ENCODE measurements at places on chromosomes 2 and 18. TPM values are rescaled to one million over a fixed set of nuclear protein-coding genes. Genes with fewer than 3 reads are reported as not detected.
A peak's percentile ranks its signal among the peaks of the same experiment; 100 is the strongest.

DNA sequence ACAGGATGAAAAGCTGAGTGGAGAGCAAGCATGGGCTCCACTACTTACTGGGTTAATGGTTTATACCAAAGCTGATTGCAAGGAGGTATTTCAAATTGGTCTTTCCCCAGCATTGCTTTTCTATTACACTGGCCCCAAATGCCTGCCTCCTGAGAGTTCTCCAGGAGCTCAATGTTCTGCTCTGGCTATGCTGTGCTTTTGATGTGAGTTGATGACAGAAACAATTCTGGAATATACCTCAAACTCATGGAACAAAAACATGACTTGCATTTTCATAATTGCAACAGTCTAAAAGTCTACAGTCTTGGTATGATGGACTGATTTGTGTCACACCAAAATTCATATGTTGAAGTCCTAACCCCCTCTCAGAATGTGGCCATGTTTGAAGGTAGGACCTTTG lies 258.0 kb downstream of the CDH20 start:
- no peak for DNase-seq

- DNase-seq = no peak
These were observed 156.6 kb upstream of the ACVR2A start for GRCh38 chr2:147688242-147688641.

DNA sequence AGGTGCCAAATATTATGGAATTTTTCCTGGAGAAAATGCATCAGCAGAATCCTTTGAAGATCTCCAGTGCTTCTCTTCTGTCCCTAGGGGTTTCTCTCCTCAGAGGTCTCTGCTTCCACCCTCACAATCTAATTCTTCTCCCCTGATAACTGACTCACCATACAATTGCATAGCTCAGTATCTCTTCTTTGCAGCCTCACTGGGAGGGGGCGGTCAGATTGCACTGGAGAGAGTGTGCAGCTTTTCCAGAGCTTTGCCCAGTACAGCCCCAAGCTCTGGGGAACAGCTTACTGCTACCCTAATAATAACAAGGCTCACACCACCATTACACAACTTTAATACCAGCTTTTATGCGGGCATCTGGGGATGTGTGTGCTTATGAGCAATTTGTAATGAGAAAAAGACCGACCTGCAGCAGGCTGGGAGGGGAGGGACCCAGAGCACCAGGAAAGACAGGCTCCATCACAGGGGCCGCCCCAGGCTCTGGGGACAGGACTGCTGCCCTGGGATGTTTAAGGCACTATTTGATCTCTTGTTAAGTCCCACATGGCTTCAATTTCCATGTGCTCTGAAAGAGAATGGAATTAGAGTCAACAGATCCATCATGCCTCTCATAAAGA lies 276.6 kb upstream of the SIX2 start:
- DNase-seq = no peak

DNA sequence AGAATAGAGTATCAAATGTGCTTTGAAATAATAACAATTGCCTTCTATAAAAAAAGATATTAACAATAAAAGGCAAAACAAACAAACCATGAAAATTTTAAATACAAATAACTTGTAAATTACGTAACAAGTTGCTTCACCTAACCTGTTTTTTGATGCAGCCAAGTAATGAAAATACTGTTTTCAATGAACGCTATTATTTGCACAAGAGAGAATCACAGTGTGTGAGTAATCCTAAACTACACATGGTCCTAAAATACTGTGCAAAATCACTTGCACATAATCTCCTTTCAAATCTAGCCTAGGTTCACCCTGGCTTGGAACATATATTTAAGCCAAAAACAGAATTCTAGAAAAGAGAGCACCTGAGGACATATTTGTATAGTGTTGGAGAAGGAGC lies 98.9 kb downstream of the CCDC148 start:
- DNase-seq = no peak

DNA sequence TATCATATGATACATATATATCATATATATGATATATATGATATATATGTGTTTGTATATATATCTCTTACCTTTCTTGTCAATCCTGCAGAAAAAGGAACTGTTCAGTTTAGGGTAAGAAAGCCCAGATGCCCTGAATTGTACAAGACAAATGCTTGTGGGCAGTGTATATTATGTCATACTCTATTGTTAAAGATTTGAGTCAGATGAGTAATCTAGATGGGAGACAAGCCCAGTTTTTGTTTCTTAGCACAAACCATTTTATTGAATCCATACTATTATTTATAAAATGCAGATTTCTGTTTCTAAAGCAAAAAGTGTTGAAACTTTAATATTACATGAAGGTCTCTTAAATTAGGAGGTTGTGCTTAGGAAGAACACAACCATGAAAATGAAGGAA lies 90.6 kb downstream of the VRK2 start:
- no peak for DNase-seq

GRCh38 chr2:104804148-104804890 lies 49.6 kb upstream of the POU3F3 start:
- DNase-seq = no peak

- no peak for DNase-seq
These were observed 14.8 kb upstream of the CLASP1 start for GRCh38 chr2:121664086-121664485.

- no peak for DNase-seq
These were observed 101.8 kb downstream of the DAW1 start for GRCh38 chr2:227973241-227973640.

DNA sequence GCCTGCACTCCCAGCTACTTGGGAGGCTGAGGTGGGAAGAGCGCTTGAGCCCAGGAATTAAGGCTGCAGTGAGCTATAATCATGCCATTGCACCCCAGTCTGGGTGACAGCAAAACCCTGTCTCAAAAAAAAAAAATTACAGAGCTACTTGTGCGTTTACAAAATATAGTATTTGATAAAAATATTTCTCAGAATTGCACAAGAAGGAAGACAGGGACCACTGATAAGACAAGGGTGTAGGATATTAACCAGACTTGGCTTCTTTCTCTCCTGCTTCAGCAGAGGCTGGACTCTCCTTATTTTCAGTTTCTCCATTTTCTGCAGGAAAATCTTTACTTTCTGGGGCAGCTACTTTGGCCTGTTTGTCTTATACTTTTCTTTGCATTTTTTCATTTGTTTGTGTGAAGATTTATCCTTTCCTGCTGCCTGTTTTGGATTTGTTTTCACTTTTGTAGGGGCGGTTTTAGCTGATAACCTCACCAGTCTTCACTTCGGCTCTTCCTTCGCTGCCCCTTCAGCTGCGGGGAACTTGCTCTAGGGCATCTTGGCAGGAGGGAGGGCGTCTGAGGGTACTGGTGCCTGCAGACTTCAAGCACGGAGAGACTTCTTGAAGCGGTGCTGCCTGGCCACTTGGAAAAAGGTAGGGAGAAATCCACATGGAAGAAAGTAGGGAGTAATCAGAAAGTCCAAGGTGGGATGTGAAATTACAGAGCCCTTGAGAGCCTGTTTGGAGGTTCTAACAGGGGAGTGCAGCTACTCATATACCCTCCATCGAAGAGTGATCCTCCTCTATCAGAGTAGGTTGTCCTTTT lies 14.9 kb upstream of the ZDBF2 start:
- no peak for DNase-seq

DNA sequence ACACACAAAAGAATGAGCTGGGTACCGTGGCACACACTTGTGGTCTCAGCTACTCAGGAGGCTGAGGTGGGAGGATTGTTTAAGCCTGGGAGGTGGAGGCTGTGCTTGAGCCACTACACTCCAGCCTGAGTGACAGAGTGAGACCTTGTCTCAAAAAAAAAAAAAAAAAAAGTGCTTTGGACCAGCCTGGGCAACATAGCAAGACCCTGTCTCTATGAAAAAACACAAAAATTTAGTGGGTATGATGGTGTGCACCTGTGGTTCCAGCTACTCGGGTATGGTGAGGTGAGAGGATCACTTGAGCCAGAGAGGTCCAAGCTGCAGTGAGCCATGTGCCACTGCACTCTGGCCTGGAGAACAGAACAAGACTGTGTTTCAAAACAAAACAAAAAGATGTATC lies 10.4 kb downstream of the ZNF512 start:
- DNase-seq = no peak

- DNase-seq = peak; percentile 76
These were observed 43.1 kb downstream of the MAP3K19 start for GRCh38 chr2:135004005-135004746.

DNA sequence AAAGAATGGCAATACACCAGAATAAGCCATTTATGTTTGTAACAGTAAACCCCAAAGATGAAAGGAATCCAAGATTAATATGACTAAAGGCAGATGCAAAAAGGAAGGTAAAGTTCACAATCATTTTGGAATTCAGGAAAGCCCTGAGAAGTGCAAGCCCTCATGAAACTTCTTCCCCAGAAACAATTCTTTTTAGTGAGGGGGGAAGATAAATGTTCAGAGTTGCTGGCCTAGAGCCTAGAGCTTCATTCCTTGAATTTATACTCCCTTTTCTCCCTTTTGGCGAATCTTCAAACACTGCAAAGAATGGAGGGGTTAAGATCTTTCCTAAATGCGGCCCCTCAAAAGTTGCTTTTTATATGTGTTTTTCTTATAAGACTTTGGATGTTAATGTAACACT lies 368.8 kb downstream of the MEIS1 start:
- no peak for DNase-seq

DNA sequence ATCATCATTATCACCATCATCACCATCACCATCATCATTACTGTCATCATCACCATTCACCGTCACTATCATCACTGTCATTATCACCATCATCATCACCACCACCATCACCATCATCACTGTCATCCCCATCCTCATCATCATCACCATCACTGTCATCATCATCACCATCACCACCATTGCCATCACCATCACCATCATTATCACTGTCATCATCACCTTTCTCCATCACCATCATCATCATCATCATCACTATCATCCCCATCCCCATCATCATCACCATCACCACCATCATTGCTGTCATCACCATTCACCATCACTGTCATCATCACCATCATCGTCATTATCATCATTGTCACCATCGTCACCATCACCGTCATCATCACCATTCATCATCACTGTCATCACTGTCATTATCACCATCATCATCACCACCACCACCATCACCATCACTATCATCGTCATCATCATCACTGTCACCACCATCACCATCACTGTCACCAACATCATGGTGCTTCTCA lies 9.8 kb downstream of the HPCAL1 start:
- DNase-seq = no peak

Gene INHBB
- total RNA-seq = not detected

Gene PAX8
- 3.6 TPM for total RNA-seq

Gene NIF3L1
- total RNA-seq = 57.4 TPM

Gene SCYGR3
- not detected for total RNA-seq

Gene IL1R2
- total RNA-seq = not detected

Gene LTBP1
- 72.4 TPM for total RNA-seq

Gene WDR43
- total RNA-seq = 111 TPM

Gene EPB41L3
- not detected for total RNA-seq

Gene CD8B2
- not detected for total RNA-seq
